Left renal cortex interstitium (tissue), 4 donors: ENCODE measurements at places on chromosomes 6 and 20. TPM values are rescaled to one million over a fixed set of nuclear protein-coding genes. Genes with fewer than 3 reads are reported as not detected.

The PRDM1 gene
- 1.8 TPM for polyA plus RNA-seq

The SIM1 gene
- polyA plus RNA-seq: 26.5 TPM

The OR2H1 gene
- not detected for polyA plus RNA-seq

The ORC3 gene
- polyA plus RNA-seq: 35.9 TPM

The STMND1 gene
- polyA plus RNA-seq: 0.22 TPM

The COL9A3 gene
- polyA plus RNA-seq: 23.2 TPM

The WFDC10B gene
- not detected for polyA plus RNA-seq

The RPP21 gene
- 26.8 TPM for polyA plus RNA-seq

The CDSN gene
- not detected for polyA plus RNA-seq

The THBS2 gene
- 17.3 TPM for polyA plus RNA-seq

The PROKR2 gene
- not detected for polyA plus RNA-seq

The CDH22 gene
- polyA plus RNA-seq: not detected

The DEFB113 gene
- polyA plus RNA-seq: not detected

The EPB41L2 gene
- polyA plus RNA-seq: 132 TPM

The OPN5 gene
- polyA plus RNA-seq: 0.47 TPM

The PHACTR1 gene
- 10.9 TPM for polyA plus RNA-seq

The LBP gene
- polyA plus RNA-seq: 0.23 TPM

The ZSCAN31 gene
- 11.3 TPM for polyA plus RNA-seq

The FILIP1 gene
- 3.1 TPM for polyA plus RNA-seq

The PLEKHG1 gene
- polyA plus RNA-seq: 34.7 TPM

The TCF15 gene
- 1.0 TPM for polyA plus RNA-seq

The LY6G6F gene
- polyA plus RNA-seq: 0.81 TPM

The SLC25A27 gene
- polyA plus RNA-seq: 22.9 TPM

The SMLR1 gene
- polyA plus RNA-seq: 2.1 TPM
